IMR-90 (cell line): ENCODE measurements at places on chromosomes 16 and 17. TPM values are rescaled to one million over a fixed set of nuclear protein-coding genes. Genes with fewer than 3 reads are reported as not detected.
A peak's percentile ranks its signal among the peaks of the same experiment; 100 is the strongest.

DNA sequence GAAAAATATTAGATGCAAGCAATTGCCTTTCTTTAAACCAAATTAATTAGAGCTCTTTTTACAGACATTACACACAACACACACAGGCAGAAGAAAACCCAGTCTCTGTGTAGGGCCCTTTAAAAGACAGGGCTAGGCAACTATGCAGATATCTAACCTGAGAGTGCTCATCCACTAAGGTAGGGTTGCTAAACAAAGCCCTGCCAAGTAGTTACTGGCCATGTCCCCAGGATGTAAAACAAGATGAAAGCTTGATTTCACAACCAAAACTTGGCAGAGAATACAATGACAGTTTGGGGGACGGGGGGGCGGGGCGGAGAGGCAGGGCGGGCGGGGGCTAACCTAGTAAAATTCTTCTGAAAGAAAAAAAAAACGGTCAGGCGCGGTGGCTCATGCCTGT, 669.0 kb upstream of the CA10 start:
- no peak for DNase-seq

- no peak for DNase-seq
Measured at GRCh38 chr17:16877099-16877498, 94.8 kb downstream of the TNFRSF13B start.

DNA sequence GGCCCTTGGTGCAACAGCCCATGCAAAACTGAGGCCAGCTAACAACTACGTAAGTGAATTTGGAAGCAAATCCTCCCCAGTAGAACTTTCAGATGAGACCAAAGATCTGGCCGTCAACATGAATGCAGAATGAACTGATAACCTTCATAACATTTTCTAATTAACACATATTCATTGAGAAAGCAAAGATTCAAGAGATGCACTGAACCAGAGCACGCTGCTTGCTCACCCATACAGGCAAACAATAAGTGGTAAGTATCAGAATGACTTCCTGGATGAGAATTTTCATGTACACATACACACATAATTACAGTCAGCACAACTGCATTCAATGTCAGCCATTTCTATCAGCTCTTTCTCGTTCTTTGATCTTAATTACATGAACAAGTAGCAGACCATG, 30.6 kb downstream of the XYLT1 start:
- no peak for DNase-seq

GRCh38 chr17:47837401-47838039, 3.6 kb downstream of the SCRN2 start:
- peak; percentile 10 for DNase-seq

GRCh38 chr17:65900216-65900615, 291.7 kb downstream of the CEP112 start:
- no peak for DNase-seq

- no peak for DNase-seq
Measured at GRCh38 chr17:70492368-70492767, 323.0 kb downstream of the KCNJ2 start.

- no peak for DNase-seq
Measured at GRCh38 chr17:67574658-67575293, 143.0 kb upstream of the NOL11 start.

- no peak for DNase-seq
Measured at GRCh38 chr17:50544516-50544915, 2.5 kb upstream of the SPATA20 start.

DNA sequence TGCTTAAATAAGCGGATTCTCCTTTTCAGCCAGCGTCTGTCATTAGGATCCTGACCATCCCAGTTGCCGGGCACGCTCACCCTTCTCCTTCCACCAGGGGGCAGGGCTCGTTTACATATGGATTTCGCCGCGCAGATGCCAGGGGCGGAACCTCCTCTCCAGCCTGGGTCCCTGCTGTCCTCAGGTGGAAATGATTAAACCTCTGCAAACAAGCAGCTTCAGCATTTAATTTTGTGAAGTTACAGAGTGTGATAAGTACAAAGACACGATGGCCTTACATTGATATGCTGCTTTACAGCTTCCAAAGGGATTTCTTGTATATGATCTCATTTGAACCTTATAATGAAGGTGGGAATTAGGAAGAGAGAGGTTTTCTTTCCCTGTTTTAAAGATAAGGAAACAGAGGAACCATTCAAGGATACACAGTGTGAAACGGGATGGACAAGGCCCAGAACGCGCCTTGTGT, 3.9 kb upstream of the KRT28 start:
- peak; percentile 66 for DNase-seq

The CSF3 gene
- polyA plus RNA-seq: not detected in 2 replicates

The GRIN2C gene
- 0.22 TPM in 1 of 2 replicates, not detected in the other for polyA plus RNA-seq

The MCRIP2 gene
- 19.6 and 27.9 TPM in 2 replicates for polyA plus RNA-seq

The KRT37 gene
- not detected in 2 replicates for polyA plus RNA-seq
